Suprapubic skin (tissue), 4 donors: ENCODE measurements at places on chromosomes 6 and 20.

DNA sequence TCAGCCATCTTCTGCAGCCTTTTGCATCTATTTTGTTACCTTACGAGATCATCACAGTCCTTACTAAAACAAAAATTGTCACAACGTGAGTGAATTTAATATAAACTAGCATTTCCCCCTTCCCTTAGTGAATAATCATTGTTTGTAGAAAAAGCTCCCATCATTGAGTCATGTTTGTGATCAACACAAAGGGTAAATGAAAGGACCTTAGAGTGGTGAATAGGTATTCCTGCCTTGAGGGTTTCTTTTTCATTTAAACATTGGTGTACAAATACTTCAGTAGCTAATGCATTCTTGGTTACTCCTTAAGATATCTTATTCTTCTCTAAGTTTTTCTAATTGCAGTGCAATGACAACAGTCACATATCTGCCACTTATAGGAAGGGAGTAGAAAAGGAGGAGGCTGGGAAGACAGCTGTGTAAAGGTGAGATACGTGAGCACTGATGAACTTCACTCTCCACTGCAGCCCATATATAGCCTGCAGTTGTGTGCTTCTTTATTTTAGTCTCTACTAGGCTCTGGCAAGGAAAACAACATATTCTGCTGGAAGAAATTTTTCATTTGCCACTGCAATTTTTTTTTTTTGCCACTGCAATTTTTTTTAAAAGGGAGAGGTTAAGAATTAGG lies 27.8 kb downstream of the ADGRG6 start:
- no peak for DNase-seq

GRCh38 chr6:157541618-157542413 lies 160.8 kb downstream of the ZDHHC14 start:
- no peak for DNase-seq

GRCh38 chr6:152368751-152369624 lies 268.2 kb downstream of the SYNE1 start:
- no peak for DNase-seq

DNA sequence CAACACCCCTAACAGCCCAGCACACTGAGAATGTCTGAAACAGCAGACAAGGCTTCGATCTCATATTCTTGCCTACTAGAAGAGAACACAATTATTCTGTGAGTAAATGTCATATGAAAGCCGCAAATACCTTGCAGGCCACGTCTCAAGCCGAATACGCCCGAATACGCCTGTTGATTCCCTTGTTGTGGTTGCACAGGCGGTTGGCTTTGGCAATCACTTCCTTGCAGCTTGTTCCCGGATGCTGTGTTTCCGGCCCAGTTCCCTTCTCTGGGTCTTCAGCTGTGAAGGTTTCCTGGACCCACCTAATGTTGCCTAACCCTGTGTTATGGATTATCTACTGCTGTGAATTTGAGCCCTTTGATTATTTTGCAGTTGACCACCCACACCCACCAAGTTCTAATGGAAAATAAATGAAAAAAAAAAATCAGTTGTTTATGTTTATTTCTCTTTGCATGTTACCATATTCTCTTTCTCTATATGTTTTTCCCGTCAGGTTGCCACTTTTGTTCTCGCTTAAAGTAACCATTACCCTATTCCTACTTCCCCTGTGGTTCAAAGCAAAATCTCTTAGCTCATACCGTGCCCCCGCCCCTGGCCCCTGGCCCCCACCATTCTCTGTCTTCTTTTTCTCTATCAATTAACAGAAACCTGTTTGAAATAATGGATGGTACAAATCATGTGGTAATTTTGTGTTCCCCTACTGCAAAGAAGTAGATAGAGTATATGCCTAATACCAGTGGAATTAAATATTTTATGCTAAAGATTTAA lies 172.4 kb downstream of the ADGB start:
- DNase-seq: no peak

GRCh38 chr6:147061252-147061651 lies 143.0 kb upstream of the STXBP5 start:
- DNase-seq: no peak

DNA sequence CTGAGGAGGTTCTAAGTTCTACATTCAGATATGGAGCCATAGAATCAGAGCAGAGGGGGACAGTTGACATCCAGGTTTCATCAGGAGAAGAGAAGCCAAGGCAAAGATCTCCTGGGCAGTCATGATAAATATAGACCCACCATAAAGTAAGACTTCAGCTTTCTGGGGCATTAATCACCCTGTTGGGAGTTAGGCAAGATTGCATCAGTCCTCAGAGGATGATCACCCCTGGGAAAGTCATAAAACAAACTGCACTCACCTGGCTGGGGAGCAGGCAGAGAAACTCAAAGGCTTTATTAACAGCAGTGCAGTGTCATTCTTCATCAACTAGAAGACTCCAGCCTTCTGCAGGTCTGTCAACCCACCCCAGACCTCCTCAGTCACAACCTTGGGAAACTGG lies 301.3 kb upstream of the JARID2 start:
- no peak for DNase-seq

GRCh38 chr20:23419995-23420901 lies 1.0 kb downstream of the NAPB start:
- peak; percentile 82 for DNase-seq

DNA sequence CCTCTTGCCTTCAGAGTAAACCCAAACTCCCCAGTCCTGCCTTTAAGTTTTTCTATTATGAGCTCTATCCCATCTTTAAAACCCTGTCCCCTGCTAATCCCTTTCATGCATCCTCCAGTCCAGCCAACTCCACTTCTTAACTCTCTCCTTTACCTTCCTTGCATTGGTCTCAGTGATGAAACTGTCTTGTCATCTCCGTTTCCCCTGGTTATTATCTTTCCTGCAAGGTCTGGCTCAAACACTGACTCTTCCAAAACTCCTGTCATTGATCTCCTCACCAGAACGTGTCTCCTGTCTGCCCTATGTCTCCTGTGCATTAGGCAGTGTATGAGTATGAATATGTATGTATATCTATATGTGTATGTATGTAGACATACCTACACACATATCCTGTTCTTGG lies 11.8 kb upstream of the FNDC1 start:
- no peak for DNase-seq

DNA sequence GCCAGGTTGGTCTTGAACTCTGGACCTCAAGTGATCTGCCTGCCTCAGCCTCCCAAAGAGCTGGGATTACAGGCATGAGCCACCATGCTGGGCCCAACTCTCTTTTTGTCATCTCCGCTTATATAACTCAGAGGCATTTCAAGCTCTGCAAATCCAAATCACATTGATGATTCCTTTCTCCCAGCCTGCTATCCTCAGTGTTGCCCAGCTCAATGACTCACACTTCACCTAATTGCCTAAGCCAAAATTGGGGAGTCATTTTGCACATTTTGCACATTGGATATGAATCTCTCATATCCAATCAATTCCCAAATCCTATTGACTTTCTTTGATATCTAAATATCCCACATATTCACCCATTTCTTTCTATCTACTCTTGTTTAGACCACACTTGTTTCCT lies 3.9 kb downstream of the UTRN start:
- no peak for DNase-seq

GRCh38 chr20:49481116-49481515 lies 1.4 kb downstream of the KCNB1 start:
- DNase-seq: no peak

- no peak for DNase-seq
Observed at GRCh38 chr6:38847497-38847896, 132.4 kb downstream of the DNAH8 start.

GRCh38 chr6:73377225-73377624 lies 7.5 kb upstream of the OOEP start:
- no peak for DNase-seq

DNA sequence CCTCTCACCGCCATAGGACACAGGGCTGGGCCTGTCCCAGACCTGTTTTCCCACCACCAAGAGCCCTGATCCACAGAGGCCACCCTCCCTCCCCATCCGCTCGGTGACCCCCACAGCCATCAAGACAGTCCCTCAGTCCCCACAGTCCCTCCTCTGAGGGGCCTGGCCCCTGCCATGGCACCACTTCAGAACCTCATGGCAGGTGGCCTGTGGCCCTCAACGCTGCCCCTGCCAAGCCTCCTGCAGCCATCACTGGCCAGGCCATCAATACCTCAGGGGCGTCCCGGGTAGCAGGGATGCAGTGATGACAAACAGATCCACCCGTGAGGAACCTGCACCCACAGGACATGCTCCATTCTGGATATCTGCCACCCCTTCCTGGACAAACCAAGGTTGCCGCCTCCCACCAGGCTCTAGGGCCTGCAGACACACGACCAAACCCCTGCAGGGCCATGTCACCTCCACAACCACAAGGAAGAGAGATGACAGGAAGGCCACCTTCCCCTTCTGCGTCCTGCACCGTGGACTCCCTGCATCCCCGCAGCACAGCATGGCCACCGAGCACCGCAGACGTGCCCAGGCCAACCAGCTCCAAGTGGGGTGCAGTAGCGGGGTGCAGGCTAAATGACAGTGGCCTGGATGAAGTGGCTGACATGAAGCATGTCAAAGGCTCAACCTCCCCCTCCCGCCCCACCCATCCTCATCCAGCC lies 14.0 kb downstream of the TAF4 start:
- peak; percentile 73 for DNase-seq

DNA sequence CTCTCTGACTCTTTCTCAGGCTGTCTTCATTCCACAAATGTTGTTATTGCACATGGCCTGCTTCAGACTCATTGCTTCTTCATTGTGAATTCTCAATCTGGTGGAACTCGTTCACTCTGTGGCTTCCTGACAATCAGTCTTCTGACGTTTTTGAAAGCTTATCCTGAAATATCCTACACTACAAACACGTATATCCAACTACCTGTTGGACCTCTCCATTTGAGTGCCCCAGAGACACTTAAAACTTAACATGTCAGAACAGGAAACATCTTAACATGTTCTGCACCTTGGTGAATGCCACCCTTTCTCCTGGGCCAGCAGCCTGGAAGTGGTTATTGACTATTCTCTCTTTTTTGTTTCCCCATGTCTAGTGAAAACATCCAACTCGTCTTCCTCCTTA lies 50.8 kb downstream of the AIG1 start:
- DNase-seq: no peak

DNA sequence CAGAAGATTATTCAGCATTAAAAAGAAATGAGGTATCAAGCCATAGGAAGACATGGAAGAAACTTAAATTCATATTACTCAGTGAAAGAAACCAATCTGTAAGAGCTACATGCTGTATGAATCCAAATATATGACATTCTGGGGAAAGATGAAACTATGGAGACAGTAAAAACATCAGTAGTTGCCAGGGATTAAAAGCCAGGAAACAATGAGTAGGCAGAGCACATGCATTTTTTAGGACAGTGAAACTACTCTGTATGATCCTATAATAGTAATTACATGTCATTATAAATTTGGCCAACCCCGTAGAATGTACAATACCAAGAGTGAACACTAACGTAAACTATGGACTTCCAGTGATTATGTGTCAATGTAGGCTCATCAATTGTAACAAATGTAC lies 92.8 kb upstream of the RNF217 start:
- no peak for DNase-seq

- DNase-seq: no peak
Observed at GRCh38 chr20:15703171-15703911, 869.9 kb downstream of the KIF16B start.

DNA sequence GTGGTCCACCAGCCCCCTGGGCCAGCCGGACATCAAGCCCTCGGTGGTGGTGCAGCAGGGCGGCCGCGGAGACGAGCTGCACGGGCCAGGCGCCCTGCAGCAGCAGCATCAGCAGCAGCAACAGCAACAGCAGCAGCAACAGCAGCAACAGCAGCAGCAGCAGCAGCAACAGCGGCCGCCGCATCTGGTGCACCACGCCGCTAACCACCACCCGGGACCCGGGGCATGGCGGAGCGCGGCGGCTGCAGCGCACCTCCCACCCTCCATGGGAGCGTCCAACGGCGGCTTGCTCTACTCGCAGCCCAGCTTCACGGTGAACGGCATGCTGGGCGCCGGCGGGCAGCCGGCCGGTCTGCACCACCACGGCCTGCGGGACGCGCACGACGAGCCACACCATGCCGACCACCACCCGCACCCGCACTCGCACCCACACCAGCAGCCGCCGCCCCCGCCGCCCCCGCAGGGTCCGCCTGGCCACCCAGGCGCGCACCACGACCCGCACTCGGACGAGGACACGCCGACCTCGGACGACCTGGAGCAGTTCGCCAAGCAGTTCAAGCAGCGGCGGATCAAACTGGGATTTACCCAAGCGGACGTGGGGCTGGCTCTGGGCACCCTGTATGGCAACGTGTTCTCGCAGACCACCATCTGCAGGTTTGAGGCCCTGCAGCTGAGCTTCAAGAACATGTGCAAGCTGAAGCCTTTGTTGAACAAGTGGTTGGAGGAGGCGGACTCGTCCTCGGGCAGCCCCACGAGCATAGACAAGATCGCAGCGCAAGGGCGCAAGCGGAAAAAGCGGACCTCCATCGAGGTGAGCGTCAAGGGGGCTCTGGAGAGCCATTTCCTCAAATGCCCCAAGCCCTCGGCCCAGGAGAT lies 1.0 kb downstream of the POU3F2 start:
- DNase-seq: no peak

- no peak for DNase-seq
Observed at GRCh38 chr6:137231895-137232294, 12.7 kb upstream of the IFNGR1 start.

DNA sequence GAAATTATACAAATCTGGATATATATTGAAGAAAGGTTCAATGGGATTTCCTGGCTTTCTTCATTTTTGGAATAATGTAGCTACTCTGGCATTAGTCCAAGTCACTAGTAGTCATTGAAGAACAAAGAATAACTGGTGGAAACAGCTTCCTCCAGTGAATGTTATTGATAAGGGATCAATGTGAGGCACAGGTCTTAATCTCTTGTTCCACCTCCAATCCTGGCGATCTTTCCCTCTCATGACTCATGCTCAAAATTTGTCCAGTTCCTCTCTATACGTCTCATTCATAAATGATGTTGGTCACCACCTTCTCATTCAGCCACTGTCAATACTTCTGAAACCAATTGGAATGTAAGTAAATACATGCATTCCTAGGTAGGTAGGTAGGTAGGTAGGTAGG lies 185.0 kb upstream of the BMP2 start:
- DNase-seq: no peak

DNA sequence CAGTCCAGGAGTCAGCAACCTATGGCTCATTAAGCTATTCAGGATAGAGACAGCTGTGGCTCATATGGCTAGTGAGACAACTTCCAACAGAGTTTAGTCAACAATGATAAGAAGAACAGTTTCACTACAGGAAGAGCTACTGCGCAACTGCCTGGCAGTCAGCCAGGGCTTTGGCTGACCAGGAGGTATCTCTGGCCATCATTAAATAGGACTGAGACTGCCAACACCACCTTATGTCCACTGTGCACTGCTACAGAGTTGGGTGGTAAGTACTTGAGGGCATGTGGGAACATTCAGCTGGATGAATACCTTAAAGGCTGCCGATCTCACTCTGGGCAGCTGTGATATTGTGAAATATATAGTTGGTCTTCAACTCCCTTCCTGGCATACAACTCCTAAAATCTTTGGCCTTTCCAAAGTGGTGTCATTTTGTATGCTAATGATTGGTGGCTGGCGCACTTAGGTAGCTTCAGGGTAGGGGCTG lies 52.2 kb upstream of the FAM83C start:
- DNase-seq: no peak
